ENCODE measurements at places on chromosomes 2 and 18.

GRCh38 chr2:181697126-181697525 lies 16.8 kb upstream of the NEUROD1 start:
- DNase-seq = no peak

- DNase-seq = no peak
Measured at GRCh38 chr2:193251909-193252308, 1057.2 kb upstream of the TMEFF2 start.

DNA sequence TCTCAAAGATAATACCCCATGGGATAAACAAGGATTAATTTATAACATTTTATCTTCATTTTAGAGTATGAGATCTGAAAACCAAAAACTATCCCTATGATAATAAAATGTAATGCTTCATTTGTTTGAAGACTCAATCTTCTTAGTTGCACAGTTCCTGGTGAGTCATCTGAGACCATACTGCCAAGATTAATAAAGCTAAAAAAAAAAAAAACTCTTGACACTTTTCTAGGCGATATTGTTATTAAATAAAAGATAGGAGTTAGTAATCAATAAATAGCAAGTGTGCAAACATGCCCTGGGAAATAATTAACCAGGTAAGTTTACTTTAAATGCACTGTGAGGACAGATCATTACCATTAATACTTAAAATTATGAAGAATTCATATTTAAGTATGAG lies 83.9 kb downstream of the RPE start:
- no peak for DNase-seq

GRCh38 chr2:203960811-203961210 lies 24.2 kb downstream of the ICOS start:
- no peak for DNase-seq

- DNase-seq = no peak
Measured at GRCh38 chr18:46732801-46733200, 24.1 kb downstream of the ST8SIA5 start.

DNA sequence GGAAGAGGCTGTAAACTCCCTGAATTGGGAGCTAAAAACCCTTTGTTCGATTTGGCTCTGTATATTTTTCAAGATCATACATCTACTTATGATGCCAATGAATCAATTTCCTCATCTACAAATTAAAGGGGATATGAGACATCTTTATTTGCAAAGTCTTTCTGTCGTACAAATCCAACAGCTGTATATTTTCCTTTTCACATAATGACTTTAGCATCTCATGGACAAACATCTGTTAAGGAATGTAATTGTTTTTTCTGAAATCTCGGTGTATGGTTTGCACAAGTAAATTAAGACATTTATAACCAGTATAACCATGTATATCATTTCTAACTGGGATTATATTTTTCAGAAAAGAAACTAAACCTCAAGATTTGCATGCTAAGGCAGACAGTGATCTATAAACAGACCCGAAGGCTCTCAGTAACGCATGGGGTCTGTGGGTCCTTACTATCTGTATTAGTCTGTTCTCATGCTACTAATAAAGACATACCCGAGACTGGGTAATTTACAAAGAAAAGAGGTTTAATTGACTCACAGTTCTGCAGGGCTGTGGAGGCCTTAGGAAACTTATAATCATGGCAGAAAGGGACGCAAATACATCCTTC lies 130.8 kb downstream of the SLC8A1 start:
- no peak for DNase-seq

GRCh38 chr18:22688877-22689496 lies 244.1 kb upstream of the RBBP8 start:
- DNase-seq = no peak
